ENCODE measurements at places on chromosomes 12 and 14. TPM values are rescaled to one million over a fixed set of nuclear protein-coding genes. Genes with fewer than 3 reads are reported as not detected.

- peaks cover 62% of the 10 kb centered on the region for H3K36me3 ChIP-seq
- DNase-seq, result no peak
- no peak overlapping the region for H3K4me3 ChIP-seq
- H3K4me1 ChIP-seq, result no peaks in the 10 kb centered on the region
- H3K27me3 ChIP-seq, result no peaks in the 10 kb centered on the region
Observed at GRCh38 chr12:118391836-118392235, 15.5 kb downstream of the SUDS3 start.

- no peaks in the 10 kb centered on the region for H3K27me3 ChIP-seq
- H3K36me3 ChIP-seq, result no peaks in the 10 kb centered on the region
- H3K27ac ChIP-seq, result no peak overlapping the region
- H3K4me3 ChIP-seq, result no peak overlapping the region
- DNase-seq, result no peak
Observed at GRCh38 chr14:101587441-101587911, 26.2 kb downstream of the DIO3 start.

GRCh38 chr14:51929910-51930682 lies 59.2 kb upstream of the RTRAF start:
- no peaks in the 10 kb centered on the region for H3K27me3 ChIP-seq
- H3K36me3 ChIP-seq, result no peaks in the 10 kb centered on the region
- H3K4me1 ChIP-seq, result no peaks in the 10 kb centered on the region
- no peak overlapping the region for H3K27ac ChIP-seq
- H3K4me3 ChIP-seq, result no peak overlapping the region

- H3K4me3 ChIP-seq, result no peak overlapping the region
- no peak for DNase-seq
- H3K36me3 ChIP-seq, result no peaks in the 10 kb centered on the region
- H3K27me3 ChIP-seq, result no peaks in the 10 kb centered on the region
- H3K4me1 ChIP-seq, result no peaks in the 10 kb centered on the region
- no peak overlapping the region for H3K27ac ChIP-seq
Observed at GRCh38 chr14:32764131-32764530, 174.5 kb upstream of the NPAS3 start.

- H3K36me3 ChIP-seq, result no peaks in the 10 kb centered on the region
- H3K27me3 ChIP-seq, result no peaks in the 10 kb centered on the region
- no peak overlapping the region for H3K4me3 ChIP-seq
- DNase-seq, result no peak
Observed at GRCh38 chr12:115722181-115722580, 555.3 kb downstream of the MED13L start.

DNA sequence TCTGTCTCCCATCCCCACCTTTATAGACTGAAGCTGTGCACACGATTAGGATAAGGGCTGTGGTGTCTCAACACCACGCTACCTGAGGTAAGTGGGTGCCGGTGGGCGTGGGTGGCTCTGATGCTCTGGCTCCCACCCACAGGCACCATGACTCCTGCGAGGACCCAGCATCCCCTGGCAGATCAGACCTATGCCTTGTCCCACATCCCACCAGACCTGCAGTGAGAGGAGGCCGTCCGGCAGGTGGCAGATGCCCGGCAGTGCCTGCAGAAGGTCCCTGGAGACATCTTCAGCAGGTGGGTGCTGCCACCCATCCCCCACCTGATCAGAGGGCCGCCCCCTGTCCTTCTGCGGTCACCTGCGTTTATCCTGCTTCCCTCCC lies 104.4 kb upstream of the PRB2 start:
- H3K36me3 ChIP-seq, result no peaks in the 10 kb centered on the region
- no peak overlapping the region for H3K27ac ChIP-seq
- peaks cover 3% of the 10 kb centered on the region for H3K4me1 ChIP-seq
- H3K4me3 ChIP-seq, result no peak overlapping the region
- peaks cover 3% of the 10 kb centered on the region for H3K27me3 ChIP-seq
- DNase-seq, result no peak

DNA sequence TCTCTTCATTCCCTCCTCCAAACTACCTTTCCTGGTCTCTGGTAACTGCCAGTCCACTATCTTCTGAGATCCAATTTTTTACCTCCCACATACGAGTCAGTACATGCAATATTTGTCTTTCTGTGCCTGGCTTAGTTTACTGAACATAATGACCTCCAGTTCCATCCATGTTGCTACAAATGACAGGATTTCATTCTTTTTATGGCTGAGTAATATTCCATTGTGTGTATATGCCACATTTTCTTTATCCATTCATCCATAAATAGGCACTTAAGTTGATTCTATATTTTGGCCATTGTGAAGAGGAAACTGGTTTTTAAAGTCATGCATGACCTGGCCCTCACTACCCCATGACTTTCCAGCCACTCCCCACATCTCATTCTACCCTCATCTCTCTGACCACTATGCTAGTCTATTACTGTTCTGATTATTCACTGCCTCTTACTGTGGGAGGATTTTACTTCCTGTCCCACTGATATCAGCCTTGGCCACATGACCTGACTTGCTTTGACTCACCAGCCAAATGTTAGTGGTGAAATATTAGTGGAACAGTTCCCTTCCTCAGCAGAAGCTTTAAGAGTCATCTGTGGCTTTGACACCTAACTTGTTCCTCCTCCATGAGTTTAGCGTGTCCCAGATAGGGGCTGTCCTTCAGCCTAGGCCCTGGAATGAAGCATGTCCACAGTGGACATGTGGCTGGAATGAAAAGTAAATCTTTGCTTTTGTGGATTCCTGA lies 52.2 kb downstream of the GOLGA5 start:
- DNase-seq, result peak; percentile 9
- H3K27ac ChIP-seq, result no peak overlapping the region
- no peak overlapping the region for H3K4me3 ChIP-seq
- H3K27me3 ChIP-seq, result no peaks in the 10 kb centered on the region

DNA sequence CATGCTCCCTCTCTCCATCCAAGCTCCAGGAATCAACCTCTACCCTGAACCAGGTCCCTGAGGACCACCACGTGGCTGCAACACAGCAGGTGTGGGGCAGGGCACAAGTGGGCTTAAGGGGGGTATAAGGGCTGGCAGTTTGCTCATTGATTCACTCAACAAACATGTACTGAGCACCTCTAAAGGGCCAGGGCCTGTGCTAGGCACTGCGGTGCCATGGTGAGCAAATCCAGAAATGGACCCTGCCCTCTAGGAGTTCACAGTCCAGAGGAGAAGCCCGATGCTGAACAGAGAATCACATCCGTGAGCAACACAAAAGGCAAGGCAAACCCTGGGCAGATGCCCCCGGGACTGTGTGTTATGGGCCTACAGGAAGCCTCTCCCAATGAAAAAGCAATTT lies 6.5 kb upstream of the AQP2 start:
- H3K4me1 ChIP-seq, result peaks cover 2% of the 10 kb centered on the region
- H3K27me3 ChIP-seq, result no peaks in the 10 kb centered on the region
- H3K27ac ChIP-seq, result no peak overlapping the region
- no peak for DNase-seq

- no peak overlapping the region for H3K4me3 ChIP-seq
- H3K27ac ChIP-seq, result no peak overlapping the region
- no peaks in the 10 kb centered on the region for H3K4me1 ChIP-seq
- no peak for DNase-seq
- H3K27me3 ChIP-seq, result no peaks in the 10 kb centered on the region
Observed at GRCh38 chr14:81771651-81772275, 238.1 kb upstream of the SEL1L start.

DNA sequence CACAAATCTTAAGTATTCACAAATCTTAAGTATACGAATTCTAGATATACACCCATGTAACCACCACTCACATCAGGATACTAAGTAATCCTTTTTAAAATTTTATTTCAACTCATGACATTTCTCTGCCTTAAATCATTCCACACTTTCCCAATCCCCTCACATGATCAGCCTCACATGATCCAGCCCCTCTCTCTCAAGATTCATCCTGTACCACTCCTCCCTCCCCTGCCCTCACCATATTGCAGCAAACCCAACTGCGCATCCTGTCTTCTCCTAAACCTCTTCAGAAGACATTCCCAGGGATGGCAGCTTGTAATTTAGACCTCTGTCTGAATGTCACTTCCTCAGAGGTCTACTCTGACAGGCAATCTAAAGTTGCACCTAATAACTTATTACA lies 1.7 kb upstream of the EIF4B start:
- no peak overlapping the region for H3K4me3 ChIP-seq
- H3K36me3 ChIP-seq, result peaks cover 14% of the 10 kb centered on the region
- no peak overlapping the region for H3K27ac ChIP-seq
- DNase-seq, result no peak

- H3K4me1 ChIP-seq, result peaks cover 39% of the 10 kb centered on the region
- H3K27me3 ChIP-seq, result no peaks in the 10 kb centered on the region
- DNase-seq, result peak; percentile 64
Observed at GRCh38 chr14:71693381-71693780, 238.8 kb upstream of the RGS6 start.

- DNase-seq, result no peak
- H3K36me3 ChIP-seq, result no peaks in the 10 kb centered on the region
- no peak overlapping the region for H3K27ac ChIP-seq
- no peaks in the 10 kb centered on the region for H3K27me3 ChIP-seq
- H3K4me1 ChIP-seq, result no peaks in the 10 kb centered on the region
- H3K4me3 ChIP-seq, result no peak overlapping the region
Observed at GRCh38 chr14:28651148-28651547, 115.4 kb upstream of the FOXG1 start.

GRCh38 chr12:51025338-51025835 lies 797 bp downstream of the SLC11A2 start:
- peaks cover 34% of the 10 kb centered on the region for H3K4me1 ChIP-seq
- no peak for DNase-seq
- peak overlapping the region; percentile 99 for H3K27ac ChIP-seq

DNA sequence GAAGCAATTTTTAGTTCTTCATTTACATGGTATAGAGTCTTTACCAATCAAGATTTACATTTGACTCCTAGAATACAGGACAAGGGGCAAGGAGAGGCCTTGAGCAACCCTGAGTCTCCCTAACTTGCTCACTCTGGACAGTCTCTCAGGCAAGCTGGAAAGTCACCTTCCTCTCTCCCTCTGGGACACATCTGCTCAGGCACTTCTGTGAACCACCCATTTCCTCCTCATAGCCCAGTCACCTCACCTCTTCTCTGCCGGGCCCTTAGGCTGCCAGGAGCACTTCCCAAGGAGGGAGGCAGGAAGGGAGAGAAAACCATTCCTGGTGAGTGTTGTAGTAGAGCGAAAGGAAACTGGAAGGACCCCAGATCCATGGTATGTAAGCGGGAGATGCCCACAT lies 202.8 kb downstream of the TTC7B start:
- no peak for DNase-seq
- H3K4me1 ChIP-seq, result no peaks in the 10 kb centered on the region
- no peaks in the 10 kb centered on the region for H3K36me3 ChIP-seq
- H3K27me3 ChIP-seq, result no peaks in the 10 kb centered on the region
- no peak overlapping the region for H3K4me3 ChIP-seq

GRCh38 chr12:3045989-3046388 lies 31.2 kb upstream of the TSPAN9 start:
- no peak overlapping the region for H3K4me3 ChIP-seq
- H3K27ac ChIP-seq, result no peak overlapping the region
- DNase-seq, result no peak
- no peaks in the 10 kb centered on the region for H3K4me1 ChIP-seq
- H3K36me3 ChIP-seq, result no peaks in the 10 kb centered on the region
- peaks cover 14% of the 10 kb centered on the region for H3K27me3 ChIP-seq

DNA sequence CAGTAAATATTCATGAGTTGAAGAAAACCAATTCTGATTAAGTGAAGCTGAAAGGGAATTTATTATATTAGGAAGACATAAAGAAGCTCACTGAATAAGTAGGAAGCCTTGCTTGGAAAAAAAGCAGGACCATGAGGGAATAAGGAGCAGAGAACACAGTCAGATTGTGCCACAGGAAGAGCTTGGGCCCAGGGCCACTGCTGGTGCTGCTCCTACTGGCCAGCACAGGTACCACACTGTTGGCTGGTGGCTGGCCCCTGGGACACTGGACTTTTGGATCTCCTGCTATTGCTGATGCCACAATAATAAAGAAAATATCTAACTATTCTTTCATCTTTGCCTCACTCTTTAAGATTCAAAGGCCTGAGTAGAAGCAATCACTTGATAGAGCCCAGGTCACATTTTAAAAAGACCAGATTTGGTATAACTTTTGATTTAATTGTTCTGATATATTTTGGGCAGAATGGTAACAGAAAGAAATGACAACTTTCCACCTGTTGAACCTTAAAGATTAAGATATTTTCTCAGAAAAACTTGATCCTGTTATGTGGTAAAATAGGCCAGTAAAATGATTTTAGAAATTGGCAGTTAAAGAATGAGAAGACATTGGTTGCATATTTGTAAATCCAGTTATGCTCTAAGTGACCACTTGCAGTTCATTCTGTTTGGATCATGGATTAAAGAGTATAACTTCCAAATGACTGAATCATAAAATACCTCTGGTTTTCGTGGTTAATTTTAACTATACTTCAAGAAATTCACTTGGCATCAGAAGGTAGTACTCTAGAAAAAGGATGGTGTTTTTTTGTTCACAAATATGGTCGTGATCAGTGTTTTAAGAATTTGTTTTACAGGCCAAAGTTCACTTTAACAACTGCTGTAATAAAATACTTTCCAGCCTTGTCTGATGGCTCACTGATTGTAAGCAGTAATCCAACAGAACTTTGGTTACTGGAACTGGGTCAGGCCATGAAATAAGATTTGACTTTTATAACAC lies 68.3 kb downstream of the DERA start:
- H3K4me1 ChIP-seq, result no peaks in the 10 kb centered on the region
- no peaks in the 10 kb centered on the region for H3K27me3 ChIP-seq
- H3K36me3 ChIP-seq, result peaks cover 13% of the 10 kb centered on the region
- H3K4me3 ChIP-seq, result no peak overlapping the region
- no peak for DNase-seq

DNA sequence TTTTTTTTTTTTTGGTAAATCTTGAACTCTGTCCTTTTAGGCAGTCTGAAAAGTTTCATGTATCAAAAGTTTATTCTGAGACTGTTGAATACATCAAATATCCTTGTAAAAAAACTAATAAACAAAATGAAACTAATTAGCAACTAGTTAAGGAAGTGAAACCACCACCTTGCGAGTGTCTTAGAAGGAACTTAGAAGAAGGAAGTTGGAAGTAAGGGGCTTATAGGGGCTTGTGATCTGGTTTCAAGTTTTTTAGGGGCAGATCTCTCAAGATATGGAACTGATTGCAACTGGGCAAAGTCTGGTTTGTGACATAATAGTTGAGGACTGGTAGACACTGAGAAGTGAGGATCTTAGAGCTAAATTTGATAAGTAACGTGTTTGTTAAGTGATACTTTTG lies 748.8 kb downstream of the C12orf50 start:
- no peaks in the 10 kb centered on the region for H3K36me3 ChIP-seq
- no peak overlapping the region for H3K4me3 ChIP-seq
- peak; percentile 7 for DNase-seq
- H3K27ac ChIP-seq, result no peak overlapping the region
- H3K27me3 ChIP-seq, result no peaks in the 10 kb centered on the region

Gene DPPA3
- 0.19 TPM for total RNA-seq

Gene HOXC10
- not detected for total RNA-seq

Gene ZC3H10
- 4.3 TPM for total RNA-seq

Gene WSCD2
- total RNA-seq, result 0.33 TPM

Gene TMEM233
- 1.1 TPM for total RNA-seq

Gene ALG10
- 5.9 TPM for total RNA-seq

Gene FAIM2
- 0.24 TPM for total RNA-seq

Gene ARF6
- 34.8 TPM for total RNA-seq

Gene RHOJ
- total RNA-seq, result 1.0 TPM

Data from thymus (tissue), 14 donors.